ENCODE measurements at places on chromosomes 7 and 10.

- no peaks in the 10 kb centered on the region for H3K36me3 ChIP-seq
- H3K27ac ChIP-seq: no peak overlapping the region
- no peak overlapping the region for H3K4me3 ChIP-seq
- no peaks in the 10 kb centered on the region for H3K4me1 ChIP-seq
- H3K27me3 ChIP-seq: no peaks in the 10 kb centered on the region
- no peak for DNase-seq
These were observed 193.7 kb downstream of the GFRA1 start for GRCh38 chr10:116079355-116079754.

GRCh38 chr7:41130561-41131236 lies 572.2 kb downstream of the INHBA start:
- no peaks in the 10 kb centered on the region for H3K36me3 ChIP-seq
- H3K4me3 ChIP-seq: no peak overlapping the region
- no peak for DNase-seq

DNA sequence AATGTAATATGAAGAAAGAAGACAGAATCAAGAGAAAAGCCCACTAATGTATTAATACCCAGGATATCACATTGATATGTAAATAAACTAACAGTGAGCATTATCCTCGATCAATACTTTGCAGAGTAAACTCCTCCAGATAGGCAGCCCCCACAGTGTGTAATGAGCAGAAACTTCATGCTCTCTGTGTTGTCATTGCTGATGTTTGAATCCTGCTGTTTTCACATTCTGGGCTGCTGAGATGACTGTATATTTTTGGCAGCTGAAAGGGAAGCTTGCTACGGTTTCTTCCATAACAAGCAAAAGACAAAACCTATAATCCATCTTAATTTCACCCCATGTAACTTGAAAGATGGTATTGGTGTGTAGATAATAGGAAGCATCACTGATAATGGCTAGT lies 15.3 kb upstream of the THSD7A start:
- DNase-seq: no peak
- no peak overlapping the region for H3K27ac ChIP-seq
- no peaks in the 10 kb centered on the region for H3K36me3 ChIP-seq
- H3K4me3 ChIP-seq: no peak overlapping the region
- H3K4me1 ChIP-seq: no peaks in the 10 kb centered on the region

DNA sequence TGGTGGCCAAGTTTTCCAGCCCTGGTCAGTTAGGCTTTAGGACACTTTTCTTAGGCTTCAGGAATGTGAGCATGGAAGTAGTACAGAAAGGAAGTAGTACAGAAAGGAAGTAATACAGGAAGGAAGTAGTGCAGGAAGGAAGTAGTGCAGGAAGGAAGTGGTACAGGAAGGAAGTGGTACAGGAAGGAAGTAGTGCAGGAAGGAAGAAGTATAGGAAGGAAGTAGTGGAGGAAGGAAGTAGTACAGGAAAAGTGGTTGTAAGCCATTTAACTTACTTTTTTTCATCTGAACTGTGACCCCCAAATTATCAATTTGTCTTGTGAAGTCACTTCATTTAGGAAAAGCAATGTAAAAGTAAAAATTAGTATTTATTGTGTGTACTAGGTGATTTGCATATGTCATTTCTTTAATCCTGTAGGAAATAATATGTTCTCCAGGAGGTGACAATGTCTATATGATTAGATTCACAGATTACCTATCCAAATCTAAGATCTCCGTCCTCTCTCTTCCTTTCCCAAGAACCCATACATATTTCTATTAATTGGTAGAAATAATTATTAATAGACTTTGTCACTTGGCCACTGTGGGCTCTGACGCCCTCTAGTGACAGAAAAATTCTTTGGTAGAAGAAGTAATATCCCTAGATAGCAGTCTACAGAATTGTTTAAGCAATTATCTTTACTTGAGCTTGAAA lies 3.9 kb upstream of the FAS start:
- peaks cover 64% of the 10 kb centered on the region for H3K4me1 ChIP-seq
- peak overlapping the region; percentile 52 for H3K4me3 ChIP-seq
- no peak for DNase-seq
- peak overlapping the region; percentile 100 for H3K27ac ChIP-seq
- no peaks in the 10 kb centered on the region for H3K27me3 ChIP-seq

- no peak overlapping the region for H3K27ac ChIP-seq
- no peaks in the 10 kb centered on the region for H3K36me3 ChIP-seq
These were observed 4.9 kb upstream of the DNTT start for GRCh38 chr10:96299383-96299782.

DNA sequence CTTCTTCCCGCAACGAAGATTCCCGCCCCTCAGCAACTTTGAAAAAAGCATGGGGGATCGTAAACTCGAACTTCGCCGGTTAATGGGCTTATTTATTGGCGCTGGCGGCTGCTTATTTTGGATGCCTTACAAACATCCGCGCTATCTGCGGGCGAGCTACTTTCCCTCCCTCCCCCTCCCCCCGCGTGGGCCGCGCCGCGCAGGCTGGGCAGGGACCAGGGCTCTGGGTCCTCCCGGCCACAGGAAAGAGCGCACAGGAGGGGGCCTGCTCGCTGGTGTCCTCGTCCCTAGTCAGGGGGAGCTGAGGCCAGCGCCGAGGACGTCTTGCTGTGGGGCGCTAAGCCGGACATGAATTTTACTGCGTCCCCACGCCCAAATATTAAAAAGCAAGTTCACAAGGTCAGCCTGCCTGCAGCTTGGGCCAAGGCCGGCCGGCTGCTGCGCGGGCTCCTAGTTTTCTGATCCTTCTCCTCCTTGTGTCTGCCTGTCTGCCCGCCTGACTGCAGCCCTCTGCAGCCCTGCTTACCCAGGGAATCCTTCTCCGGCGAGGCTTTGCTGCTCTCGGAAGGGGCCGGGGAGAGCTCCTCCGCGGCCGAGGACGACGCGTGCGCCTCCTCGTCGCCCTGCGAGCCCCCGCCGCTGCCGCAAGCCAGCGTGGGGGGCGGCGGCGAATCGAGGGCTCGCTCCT lies 1.2 kb downstream of the HOXA10 start:
- peaks cover 12% of the 10 kb centered on the region for H3K36me3 ChIP-seq
- no peak for DNase-seq
- H3K27ac ChIP-seq: no peak overlapping the region
- peaks cover 21% of the 10 kb centered on the region for H3K4me1 ChIP-seq
- peaks cover 40% of the 10 kb centered on the region for H3K27me3 ChIP-seq

DNA sequence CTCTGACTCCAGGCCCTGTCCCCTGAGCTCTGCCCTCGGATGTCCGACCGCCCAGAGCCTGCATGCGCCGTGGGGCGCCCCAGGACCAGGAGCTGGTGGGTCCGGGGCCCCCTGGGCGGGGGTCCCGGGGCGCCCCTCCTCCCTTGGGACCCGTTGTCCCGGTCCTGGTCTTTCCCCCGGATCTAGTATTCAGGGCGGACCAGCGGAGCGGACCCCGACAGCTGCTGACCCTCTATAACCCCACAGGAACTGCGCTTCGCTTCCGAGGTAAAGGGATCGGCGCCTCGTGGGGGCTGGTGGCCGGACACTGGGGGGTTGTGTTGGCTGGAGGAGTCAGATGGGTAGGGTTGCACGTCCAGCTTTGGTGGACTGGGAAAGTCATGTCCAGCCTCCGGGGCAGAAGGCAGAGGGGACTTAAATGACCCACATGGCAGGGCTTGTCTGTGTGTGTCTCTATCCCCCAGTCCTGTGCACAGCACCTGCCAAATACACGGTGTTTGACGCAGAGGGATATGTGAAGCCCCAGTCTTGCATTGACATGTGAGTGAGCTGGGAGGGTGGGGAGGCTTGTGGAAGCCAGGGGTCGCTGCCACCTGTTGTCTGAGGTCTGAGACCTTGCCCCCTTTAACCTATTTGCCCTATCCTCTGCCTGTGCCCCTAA lies 520 bp downstream of the MOSPD3 start:
- peaks cover 13% of the 10 kb centered on the region for H3K4me1 ChIP-seq
- no peaks in the 10 kb centered on the region for H3K27me3 ChIP-seq
- H3K36me3 ChIP-seq: no peaks in the 10 kb centered on the region
- peak overlapping the region; percentile 92 for H3K4me3 ChIP-seq
- DNase-seq: no peak

GRCh38 chr7:1758028-1758858 lies 88.2 kb downstream of the ELFN1 start:
- peaks cover 4% of the 10 kb centered on the region for H3K4me1 ChIP-seq
- no peaks in the 10 kb centered on the region for H3K27me3 ChIP-seq
- H3K27ac ChIP-seq: peak overlapping the region; percentile 11
- DNase-seq: no peak

- no peak for DNase-seq
- peak overlapping the region; percentile 83 for H3K27ac ChIP-seq
- H3K36me3 ChIP-seq: no peaks in the 10 kb centered on the region
- peak overlapping the region; percentile 68 for H3K4me3 ChIP-seq
- peaks cover 65% of the 10 kb centered on the region for H3K4me1 ChIP-seq
- no peaks in the 10 kb centered on the region for H3K27me3 ChIP-seq
These were observed 94.0 kb upstream of the TARP start for GRCh38 chr7:38367301-38367890.

All from natural killer cell treated with Interleukin-12 subunit alpha and Interleukin-12 subunit beta and Interleukin-15 and Interleukin-18, amount 100 ng/mL, for 72 hours (primary cell).